ENCODE measurements at places on chromosomes 3 and 15. TPM values are rescaled to one million over a fixed set of nuclear protein-coding genes. Genes with fewer than 3 reads are reported as not detected.

Gene RETNLB
- not detected for total RNA-seq

Gene SOX14
- not detected for total RNA-seq

Gene GOLGA8H
- 0.77 TPM for total RNA-seq

Gene PRRT3
- 1.0 TPM for total RNA-seq

Gene TTLL13
- not detected for total RNA-seq

Gene CFAP20DC
- 2.4 TPM for total RNA-seq

Gene CCDC33
- not detected for total RNA-seq

Data from HT1080 (cell line).